Chondrocyte (in vitro differentiated cells): ENCODE measurements at places on chromosomes 2 and 18.

GRCh38 chr18:23300231-23300805 is 152.8 kb upstream of the RIOK3 start:
- no peak for DNase-seq

DNA sequence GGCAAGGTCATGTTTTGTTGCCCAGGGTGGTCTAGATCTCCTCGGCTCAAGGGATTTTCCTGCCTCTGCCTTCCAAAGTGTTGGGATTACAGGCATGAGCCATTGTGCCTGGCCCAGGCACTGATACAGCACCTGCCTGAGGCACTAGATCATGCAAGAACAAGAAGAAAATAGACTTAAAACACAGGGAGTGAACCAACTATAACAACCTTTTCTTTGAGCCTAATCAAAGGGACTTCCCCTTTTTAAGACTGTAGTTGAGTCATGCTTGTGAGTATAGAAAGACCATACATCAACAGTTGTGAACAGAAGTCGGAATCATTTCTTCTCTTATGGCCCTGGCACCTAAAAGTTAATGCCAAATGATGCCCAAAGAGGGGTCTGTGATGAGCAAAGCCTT is 47.9 kb upstream of the MAPRE2 start:
- DNase-seq: no peak

GRCh38 chr18:29465526-29465925 is 1288.6 kb upstream of the CDH2 start:
- DNase-seq: no peak

GRCh38 chr2:181252262-181253148 is 204.7 kb upstream of the ITGA4 start:
- DNase-seq: no peak

DNA sequence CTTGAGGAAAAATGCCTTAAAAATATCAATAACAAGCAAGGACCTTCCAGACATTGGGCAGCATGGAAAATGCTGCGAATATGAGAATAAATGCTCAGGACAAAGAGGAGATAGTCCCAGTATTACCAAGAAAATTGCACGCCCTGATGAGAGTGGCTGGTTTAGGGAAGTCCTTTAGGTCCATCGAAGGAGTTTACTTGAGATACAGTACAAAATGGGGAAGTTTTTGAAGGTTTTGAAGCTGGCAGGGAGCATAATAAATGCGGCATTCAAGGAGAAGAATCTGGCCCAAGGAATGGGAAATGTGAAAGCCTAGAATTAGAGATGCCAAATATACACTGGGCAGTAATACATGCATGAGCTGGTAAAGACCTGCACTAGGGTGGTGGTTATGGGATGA is 90.2 kb upstream of the SPATS2L start:
- no peak for DNase-seq

DNA sequence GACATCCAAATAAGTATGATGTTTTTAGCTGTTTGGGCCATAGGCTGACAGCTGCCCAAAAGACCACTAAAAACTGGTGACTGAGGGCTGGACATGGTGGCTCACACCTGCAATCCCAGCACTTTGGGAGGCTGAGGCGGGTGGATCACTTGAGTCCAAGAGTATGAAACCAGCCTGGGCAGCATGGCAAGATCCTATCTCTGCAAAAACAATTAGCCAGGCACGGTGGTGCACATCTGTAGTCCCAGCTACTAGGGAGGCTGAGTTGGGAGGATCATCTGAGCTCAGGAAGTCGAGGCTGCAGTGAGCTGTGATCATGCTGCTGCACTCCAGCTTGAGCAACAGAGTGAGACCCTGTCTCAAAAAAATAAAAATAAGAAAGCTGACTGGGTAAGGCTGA is 511.5 kb upstream of the RAB6C start:
- no peak for DNase-seq

DNA sequence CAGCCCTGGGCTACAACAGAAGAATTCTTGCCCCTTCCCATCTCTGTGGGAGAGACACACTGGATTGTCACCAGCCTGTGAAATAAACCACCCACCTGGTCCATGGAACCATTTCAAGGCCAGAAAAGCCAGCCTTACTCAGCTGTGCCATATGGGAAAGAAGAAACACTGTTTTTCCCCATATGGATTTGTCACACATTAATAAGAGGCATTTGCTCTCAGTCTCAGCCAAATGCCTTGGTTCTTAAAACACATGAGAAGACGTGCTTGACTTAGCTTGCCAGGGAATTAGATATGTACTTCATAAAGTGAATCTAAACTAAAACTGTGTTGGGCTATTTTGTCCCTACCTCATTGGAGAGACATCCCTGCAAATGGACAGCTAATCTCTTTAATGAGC is 308.6 kb upstream of the TNP1 start:
- no peak for DNase-seq

- no peak for DNase-seq
These were observed 250.6 kb upstream of the SPHKAP start for GRCh38 chr2:228432116-228432515.

DNA sequence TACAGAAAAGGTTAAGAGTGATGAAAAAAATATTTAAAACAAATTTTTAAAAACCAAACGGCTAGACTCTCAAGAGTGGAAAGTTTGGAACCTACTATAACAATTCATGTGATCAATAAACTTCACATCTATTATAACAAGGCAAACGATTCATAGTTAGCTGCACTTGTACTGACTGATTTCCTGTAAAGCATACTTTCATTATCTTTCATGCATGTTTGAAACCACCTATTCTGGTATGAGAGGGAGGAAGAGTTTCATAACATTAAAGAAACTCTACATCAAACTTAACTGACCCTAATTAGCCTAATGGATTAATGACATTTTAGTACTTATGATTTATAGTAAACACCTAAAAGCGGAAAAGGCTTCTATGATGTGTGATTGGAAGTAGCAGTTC is 43.7 kb upstream of the VWC2L start:
- no peak for DNase-seq

DNA sequence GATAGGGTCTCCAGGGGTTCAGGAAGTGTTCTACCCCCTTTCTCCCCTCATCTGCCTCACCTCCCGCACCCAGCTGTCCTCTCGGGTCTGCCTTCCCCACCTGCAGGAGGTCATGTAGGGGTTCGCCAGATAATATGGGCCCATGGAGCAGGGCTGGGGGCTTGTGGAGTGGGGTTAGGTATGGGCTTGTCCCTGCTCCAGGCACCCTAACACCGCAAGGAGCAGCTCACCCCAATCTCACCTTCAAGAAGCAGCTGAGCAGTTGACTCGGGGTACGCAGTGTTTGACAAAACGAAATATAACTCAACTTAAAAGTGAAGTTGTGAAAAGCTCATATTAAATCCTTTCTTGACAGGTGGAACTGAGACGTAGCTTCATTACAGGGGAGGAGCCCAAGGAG is 99.6 kb downstream of the CTIF start:
- no peak for DNase-seq

DNA sequence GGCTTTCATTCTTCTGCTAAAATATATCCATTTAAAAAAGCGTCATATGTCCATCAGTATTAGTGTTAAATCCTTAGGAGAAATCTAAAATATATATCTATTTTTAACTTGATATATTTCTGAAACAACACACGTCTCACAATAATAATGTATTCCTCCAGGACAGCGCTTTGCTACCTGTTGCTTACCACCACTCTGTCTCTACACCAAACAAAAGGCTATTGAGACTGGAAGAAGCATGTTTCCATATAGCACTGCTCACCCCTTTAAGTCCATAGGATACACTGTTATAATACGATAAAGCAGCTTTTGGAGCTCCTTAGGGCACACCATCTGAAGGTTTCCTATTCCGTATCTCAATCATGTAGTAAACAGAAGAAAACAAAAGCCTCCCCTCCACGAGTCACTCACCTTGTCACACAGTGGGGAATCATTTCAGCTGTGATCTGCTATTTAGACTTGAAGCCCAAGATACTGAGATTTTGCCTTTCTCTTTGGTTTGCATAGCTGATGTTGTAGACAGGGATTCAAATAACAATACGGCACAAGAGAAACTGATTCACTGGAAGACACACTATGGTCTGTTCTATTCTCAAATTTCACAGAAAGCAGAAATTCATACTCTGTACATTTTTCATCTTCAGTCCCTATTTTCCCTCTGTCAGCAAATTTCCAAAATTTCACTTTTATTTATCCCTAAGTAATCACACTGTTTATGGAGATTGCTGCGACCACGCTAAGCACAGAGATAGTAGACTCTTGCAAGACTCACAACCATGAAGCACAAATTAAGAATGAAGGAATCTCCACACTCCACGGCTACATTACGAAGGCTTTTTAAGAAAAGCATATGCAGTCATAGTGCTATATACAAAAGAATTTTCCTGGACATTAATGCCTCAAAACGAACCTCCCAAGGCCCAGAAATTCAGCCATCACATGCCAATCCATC is 187.1 kb downstream of the TCF4 start:
- no peak for DNase-seq
